Stimulated activated CD4-positive, alpha-beta T cell treated with anti-CD3 and anti-CD28 coated beads, Interleukin-2, amount 100 ng/mL, for 4 hours (primary cell): ENCODE measurements at places on chromosomes 5 and 9.

DNA sequence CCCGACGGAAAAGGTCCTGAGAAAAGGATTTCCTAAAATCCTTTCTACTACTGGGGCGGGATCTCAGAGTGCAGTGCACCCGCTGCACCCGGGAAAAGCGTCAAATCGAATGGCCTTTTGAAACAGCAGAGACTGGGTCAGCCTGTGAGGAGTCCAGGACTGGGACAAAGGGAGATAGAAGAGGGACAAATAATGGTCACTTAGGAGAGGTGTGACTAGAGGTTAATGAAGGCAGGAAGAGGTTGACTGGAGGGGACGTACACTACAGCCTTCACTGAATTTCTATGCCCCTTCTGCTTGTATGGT is 1.5 kb downstream of the PLPPR1 start:
- DNase-seq = no peak

DNA sequence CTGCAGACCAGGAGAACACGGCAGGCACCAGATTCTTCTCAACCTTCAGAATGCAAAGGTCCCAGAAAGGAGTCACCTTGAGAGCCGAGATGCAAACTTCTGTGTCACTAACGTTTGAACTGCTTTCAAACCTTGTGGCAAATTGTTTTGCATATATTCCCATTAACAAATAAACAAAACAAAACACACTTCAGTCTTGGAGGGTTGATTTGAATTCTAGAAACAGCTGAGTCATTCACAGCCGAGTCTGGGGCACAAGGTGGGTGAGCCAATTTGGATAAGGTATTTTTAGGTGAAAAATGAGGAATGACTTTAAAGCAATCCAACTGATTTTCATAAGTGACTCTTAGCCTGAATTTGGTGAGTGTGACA is 38.8 kb upstream of the ANKRD33B start:
- no peak for DNase-seq

DNA sequence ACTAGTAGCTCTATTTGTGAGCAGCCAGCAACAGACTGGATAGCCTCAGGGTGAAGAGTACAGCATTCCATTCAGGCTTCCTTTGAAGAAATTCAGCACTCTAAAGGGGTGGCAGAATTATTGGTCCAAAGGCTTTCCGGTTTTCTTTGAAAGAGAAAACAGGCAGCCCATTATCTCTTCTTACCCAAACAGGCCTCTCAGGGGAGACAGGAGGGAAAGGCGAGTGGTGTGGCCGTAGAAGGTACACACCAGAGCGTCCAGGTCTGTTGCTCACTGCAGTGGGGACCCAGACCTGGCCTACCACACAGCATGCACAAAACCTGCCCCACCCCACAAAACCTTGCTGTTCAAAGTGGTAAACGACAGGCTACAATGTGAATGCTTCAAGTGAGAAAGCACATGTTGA is 83.3 kb downstream of the ZNF608 start:
- no peak for DNase-seq

- no peak for DNase-seq
These were observed 107.1 kb downstream of the OXCT1 start for GRCh38 chr5:41763081-41763480.

DNA sequence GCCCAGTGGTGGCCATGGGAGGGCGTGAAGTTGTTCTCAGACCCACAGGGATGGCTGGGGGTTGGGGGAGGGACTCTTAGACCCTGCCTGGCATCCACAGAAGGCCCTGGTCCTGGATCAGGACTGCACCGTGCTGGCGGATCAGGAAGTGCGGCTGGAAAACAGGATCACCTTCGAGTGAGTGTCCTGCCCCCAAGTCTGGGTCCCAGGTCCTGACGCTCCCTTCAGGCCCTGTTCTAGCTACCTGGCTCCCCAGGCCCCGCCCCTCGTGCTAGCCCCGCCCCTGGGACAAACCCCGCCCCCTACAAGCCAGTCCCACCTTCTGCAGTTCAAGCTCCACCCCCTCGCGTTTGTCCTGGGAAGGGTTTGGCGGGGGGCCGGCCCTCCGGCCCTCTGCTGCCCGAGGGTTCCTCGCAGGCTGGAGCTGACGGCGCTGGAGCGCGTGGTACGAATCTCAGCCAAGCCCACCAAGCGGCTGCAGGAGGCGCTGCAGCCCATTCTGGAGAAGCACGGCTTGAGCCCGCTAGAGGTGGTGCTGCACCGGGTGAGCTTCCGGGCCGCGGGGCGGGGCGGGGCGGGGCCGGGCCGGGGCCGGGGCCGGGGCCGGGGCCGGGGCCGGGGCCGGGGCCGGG is 12.9 kb downstream of the RGS14 start:
- no peak for DNase-seq

DNA sequence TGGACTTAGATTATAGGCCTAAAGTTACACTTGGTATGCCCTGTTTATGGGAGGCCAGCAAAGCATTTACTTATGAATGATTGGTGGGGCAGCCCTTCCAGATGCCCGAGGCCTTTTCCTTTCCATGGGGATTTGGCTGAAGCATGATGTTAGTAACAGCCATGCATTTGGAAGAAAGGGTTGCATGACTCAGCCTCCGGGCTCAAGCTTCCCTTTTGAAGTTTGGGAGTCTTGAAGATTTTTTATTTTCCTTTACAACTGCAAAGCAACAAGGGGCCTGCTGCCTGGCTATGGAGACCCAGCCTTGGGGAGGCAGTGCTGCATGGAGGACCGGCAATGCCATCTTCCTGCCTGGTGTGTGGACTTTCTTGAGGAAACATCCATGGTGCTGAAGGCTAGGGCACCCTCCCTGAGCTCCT is 244.7 kb downstream of the ICE1 start:
- DNase-seq = no peak

- DNase-seq = no peak
These were observed 98.8 kb downstream of the LHX2 start for GRCh38 chr9:124110307-124110915.

DNA sequence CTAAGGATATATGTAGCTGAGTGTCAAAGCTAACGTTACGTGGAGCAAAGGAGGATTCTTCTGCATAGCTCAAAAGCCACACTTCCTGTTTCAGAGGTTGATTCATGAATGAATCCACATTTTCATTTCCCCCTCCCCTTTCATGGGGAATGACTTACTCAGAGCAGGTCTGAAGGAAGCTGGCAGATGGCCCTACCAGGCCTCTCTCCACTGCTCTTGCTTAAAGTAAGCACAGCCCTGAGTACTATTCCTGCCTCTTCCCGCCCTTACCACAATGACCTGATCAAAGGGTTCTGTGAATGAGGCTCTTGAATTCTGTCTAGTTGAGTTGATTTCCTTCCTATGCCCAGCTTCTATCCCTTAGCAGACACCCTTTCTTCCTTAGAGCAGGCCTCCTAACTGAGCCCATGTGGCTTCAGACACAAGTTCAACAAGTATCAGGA is 6.3 kb downstream of the IGIP start:
- no peak for DNase-seq

DNA sequence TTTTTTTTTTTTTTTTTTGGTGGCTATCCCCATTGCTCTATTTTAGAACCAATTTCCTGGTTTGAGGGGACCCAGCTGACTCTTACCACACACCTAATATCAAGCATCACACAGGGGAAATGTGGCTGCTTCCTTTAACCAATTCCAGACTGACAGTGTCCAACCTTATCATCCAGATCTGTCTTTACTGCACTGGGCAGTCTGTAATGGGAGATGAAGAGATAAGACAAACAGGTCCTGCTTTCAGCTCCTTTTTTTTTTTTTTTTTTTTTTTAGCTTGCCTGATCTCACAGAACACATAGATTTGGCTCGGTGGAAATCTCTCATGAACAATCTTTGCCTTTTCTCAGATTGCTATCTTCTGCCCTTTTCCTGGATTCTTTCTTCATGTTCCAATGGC is 198.8 kb upstream of the TYRP1 start:
- DNase-seq = no peak

DNA sequence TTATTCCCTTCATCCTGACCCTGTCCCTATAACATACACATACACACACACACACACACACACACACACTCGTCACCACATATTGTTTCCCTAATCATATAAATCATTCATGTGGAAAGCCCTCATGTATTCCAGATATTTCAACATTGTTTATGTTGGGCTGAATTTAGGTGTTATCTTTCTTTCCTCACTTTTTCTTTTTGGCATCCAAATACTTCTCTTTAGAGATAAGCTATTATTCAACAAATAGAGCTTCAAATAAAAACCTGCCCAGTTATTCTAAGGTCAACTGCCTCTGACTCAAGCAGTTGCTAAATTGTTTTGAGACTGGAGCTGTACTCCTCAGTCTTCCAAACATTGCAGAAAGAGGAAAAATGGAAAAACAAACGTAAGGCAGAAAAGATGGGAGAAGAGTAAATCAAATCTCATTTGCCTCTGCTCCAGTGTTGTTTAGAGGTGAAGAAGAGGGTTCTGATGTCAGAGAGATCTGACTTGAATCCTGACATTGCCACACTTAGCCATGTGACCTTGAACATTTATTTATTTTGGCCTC is 215.7 kb downstream of the GAS1 start:
- no peak for DNase-seq

DNA sequence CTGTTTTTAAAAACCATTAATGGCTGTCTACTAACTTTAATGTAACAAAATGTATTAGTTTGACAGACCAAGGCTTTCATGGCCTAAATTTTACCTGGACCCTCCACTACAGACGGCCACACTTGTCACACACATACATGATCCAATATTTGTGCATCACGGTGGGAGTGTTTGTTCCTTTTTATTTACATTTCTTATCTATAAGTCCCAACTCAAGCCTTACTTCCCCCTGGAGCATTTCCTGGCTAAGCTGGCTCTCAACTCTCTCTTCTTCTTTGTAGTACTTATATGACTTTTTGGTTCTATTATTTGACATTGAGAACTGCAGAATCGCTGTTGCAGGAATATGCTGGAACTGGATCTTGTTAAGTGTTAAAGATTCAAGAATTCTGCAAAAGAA is 534.4 kb downstream of the RAB3C start:
- no peak for DNase-seq

DNA sequence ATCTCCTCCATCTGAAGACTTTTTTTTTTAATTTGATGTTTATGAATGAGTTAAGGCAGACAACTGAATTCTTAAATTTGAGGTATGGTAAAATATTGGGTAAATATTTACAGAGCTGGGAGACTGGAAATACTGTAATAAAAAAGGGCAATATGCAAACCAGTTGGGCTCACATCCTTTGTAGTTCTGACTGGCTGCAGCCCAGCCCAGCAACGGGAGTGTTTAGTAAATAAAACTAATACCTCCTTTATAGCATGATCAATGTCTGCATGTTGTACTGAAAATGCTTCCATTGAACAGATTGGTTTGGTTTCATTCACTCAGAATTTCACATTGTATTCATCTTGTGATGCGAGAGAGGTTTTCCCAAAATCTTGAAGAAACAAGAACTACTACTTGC is 365.0 kb downstream of the DMRT2 start:
- no peak for DNase-seq

DNA sequence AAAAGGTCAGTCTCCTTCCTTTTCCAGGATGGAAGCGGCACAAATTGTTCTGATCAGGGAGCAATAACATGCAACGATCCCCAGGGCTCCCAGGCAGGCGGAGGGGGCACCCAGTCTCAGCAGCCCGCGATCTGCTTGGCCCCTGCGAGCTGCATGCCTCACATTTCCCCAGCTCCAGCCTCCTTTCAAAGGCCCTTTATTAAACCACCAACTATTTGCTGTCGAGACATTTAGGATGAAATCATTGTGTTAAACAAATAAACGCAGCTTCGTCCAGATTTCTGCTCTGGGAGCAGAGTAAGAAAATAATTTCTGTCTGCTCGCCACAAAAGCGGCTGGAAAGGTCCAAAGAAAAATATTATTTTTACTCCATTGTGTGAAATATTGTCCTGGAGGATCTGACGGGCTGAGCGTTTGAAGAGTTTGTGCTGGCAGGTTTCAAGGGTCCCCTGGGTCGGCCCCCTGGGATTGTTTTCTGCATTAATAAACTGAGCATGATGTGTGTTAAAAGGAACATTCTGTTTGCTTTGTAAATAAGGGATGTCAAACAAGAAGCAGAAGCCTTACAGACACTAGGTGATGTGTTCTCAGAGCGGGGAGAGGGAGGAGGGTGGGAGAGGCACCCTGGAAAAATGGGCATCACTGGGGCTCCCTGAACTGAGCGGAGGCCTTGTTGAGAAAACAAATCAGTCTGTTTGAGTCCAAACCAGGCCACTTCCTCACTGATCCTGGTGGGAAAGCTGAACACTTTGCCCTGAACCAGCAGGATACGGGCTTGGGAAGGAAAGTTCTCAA is 110.1 kb downstream of the FOXD1 start:
- no peak for DNase-seq

DNA sequence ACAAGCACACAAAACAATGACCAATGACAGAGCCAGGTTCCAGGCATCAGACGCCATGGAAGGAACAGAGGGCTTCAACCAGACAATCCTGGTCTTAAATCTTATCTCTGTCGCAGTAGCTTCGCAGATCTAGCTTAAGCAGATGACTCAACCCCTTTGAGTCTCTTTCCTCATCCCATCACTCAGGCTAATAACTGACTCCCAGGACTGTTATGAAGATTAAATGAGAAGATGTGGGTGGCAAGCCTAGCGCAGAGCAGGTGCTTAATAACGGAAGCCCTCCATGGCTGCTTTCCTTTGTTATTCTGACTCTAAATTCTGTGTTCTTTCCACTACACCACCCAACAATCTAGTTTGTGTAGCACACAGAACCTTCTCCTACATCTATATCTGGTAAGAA is 110.9 kb downstream of the SLC24A2 start:
- DNase-seq = no peak

- no peak for DNase-seq
These were observed 103.5 kb upstream of the C5orf63 start for GRCh38 chr5:127176769-127177168.

- DNase-seq = no peak
These were observed 64.6 kb downstream of the RGS3 start for GRCh38 chr9:113528088-113528487.

DNA sequence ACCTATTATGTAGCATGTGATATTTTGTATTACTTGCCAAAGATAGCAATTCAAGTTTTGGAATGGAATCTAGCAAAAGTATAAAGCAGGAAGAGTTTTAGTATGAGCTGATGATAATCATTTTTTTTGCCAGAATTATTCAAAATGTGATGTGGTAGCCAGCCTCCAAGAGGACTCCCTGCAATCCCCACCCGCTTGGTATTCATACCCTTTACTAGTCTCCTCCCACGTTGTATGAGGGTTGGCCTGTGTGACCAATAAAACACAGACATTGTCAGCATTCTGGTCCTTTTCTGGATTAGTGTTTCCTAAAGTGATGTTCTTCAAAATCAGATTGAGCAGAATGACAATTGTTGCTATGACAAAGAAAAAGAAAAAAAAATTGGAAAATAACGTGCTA is 63.8 kb downstream of the TARS1 start:
- DNase-seq = no peak

- DNase-seq = no peak
These were observed 774.9 kb upstream of the CDH10 start for GRCh38 chr5:25419684-25420083.

GRCh38 chr5:168308976-168309598 is 17.6 kb downstream of the WWC1 start:
- no peak for DNase-seq

- DNase-seq = no peak
These were observed 26.5 kb downstream of the MRPS27 start for GRCh38 chr5:72293495-72294055.

GRCh38 chr5:175547842-175548241 is 69.5 kb downstream of the SFXN1 start:
- DNase-seq = no peak
